ENCODE measurements at places on chromosomes 4 and X.

- no peak for DNase-seq
These were observed 796.6 kb upstream of the POU3F4 start for GRCh38 chrX:82711457-82711856.

GRCh38 chr4:48651914-48652313 lies 128.2 kb downstream of the FRYL start:
- no peak for DNase-seq

DNA sequence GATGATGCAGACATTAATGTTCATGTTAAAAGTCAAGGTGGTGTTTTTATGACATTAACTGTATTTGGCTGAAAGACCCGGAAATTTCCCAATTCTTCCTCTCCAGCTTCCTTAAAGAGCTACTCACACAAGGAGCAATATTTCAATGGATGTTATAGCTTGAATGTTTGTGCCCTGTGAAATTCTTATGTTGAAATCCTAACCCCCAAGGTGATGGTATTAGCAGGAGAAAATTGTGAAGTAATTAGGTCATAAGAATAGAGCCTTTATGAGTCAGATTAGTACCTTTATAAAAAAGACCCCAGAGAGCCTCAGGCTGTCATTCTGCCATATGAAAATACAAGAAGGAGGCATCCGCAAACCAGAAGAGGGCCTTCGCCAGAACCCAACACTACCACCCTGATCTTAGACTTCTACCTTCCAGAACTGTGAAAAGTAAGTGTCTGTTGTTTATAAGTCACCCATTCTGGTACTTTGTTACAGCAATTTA lies 3.6 kb downstream of the TLR1 start:
- DNase-seq: no peak

GRCh38 chr4:22508376-22508775 lies 7.5 kb downstream of the ADGRA3 start:
- DNase-seq: no peak

- DNase-seq: peak; percentile 27
These were observed 7.4 kb downstream of the PPP2R2C start for GRCh38 chr4:6464842-6465588.

GRCh38 chr4:73803213-73803612 lies 33.3 kb upstream of the CXCL6 start:
- no peak for DNase-seq

- no peak for DNase-seq
These were observed 55.9 kb downstream of the AMOT start for GRCh38 chrX:112784692-112785091.

- DNase-seq: no peak
These were observed 24.1 kb upstream of the FGF16 start for GRCh38 chrX:77422891-77423648.

DNA sequence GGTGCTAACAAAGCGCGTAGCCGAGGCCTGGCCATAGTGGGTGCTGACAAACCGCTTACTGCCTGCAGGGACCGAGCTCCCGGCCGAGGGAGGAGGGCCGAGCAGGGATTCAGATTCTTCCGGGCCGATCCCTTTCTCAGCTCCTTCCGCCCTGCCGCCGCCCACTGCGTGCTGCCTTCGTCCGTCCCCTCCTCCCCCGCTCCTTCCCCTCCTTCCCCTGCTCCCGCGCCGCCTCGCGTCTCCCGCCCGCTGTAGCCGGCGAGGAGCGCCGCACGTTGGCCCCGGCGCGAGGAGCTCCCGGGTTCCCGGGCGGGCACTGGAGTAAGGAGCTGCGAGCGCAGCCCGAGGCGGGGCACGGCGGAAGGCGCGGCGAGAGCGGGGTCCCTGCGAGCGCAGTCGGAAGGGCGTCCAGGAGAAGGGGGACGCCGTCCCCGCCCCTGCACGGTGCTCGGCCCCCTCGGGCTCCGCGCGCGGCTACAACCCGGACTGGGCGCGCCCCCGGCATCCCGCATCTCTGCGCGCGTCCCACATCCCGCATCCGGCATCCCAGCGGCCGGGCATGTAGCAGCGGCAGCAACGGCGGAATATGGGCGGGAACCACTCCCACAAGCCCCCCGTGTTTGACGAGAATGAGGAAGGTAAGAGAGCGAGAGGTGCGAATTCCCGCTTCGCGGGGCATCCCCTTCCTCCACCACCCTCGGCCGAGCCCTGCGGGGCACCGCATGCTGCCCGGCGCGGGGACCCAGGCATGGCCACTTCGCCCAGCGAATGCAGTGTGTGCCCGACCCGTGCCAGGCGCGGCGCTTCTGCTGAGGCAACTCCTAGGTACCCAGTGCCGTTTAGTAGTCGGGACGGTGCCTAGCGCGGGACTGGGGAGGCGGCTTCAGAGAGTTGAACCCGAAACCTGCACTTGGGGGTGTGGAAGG lies at the start of gene STK32B:
TSS of gene STK32B (plus strand) at position 203 of the 926 bp plus-strand sequence.
- DNase-seq: peak; percentile 48

- DNase-seq: no peak
These were observed 2.0 kb downstream of the USP9X start for GRCh38 chrX:41087201-41087600.

- DNase-seq: no peak
These were observed 1139.7 kb downstream of the PCDH18 start for GRCh38 chr4:136392576-136392975.

- DNase-seq: no peak
These were observed 270.4 kb downstream of the LDB2 start for GRCh38 chr4:16627999-16628398.

DNA sequence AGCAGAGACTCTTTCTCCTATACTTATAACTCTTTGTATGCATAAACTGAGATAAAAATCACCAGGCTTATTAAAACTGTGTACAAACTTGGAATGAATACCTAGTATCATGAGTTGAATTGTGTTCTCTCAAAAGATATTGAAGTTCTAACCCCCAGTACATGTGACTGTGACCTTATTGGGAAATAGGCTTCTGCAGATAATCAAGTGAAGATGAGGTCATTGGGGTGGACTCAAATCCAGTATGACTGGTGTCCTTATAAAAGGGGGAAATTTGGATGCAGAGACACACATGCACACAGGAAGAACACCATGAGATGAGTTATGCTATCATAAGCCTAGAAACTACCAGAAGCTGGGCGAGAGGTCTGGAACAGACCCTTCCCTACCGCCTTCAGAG lies 26.2 kb downstream of the ZNF827 start:
- DNase-seq: no peak

DNA sequence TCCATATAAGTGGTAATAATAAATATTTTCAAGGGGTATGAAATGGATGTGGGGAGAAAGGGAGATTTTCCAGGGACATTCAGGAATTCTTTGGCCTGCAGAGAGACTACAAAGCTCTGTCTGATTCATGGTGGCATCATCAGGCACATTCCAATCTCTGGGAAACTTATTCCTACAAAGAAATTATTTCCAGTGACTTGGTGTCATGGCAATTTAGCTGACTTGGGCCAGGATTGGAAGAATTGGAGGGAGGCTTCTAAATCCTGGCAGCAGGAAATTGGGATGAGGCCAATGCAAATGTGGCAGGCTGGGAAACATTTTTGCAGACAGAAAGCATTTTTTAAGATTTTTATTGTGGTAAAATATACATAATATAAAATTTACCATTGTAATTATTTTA lies 204.6 kb downstream of the RTL9 start:
- no peak for DNase-seq

- DNase-seq: no peak
These were observed 783 bp downstream of the BEX2 start for GRCh38 chrX:103309860-103310554.
